ENCODE measurements at places on chromosomes 3 and 15. TPM values are rescaled to one million over a fixed set of nuclear protein-coding genes. Genes with fewer than 3 reads are reported as not detected.

The ROPN1 gene
- not detected for total RNA-seq

The SLC12A8 gene
- 1.7 TPM for total RNA-seq

The SAMD7 gene
- total RNA-seq: not detected

The SMCO1 gene
- not detected for total RNA-seq

The METTL6 gene
- total RNA-seq: 29.9 TPM

The IL5RA gene
- not detected for total RNA-seq

The DISP2 gene
- 0.58 TPM for total RNA-seq

The CCDC54 gene
- not detected for total RNA-seq

The CP gene
- 7.4 TPM for total RNA-seq

The SPINK8 gene
- not detected for total RNA-seq

The CCDC9B gene
- total RNA-seq: 18.3 TPM

The PXYLP1 gene
- 9.9 TPM for total RNA-seq

The CHRNA3 gene
- 0.35 TPM for total RNA-seq

The PIGBOS1 gene
- 29.1 TPM for total RNA-seq

The DIPK2A gene
- total RNA-seq: 4.9 TPM

The NUP210 gene
- 32.9 TPM for total RNA-seq

The KCNH8 gene
- not detected for total RNA-seq

The LINGO1 gene
- 9.3 TPM for total RNA-seq

The CAV3 gene
- 0.31 TPM for total RNA-seq

The DUOXA1 gene
- 0.10 TPM for total RNA-seq

The PLOD2 gene
- total RNA-seq: 111 TPM

The GHRL gene
- not detected for total RNA-seq

The SAMMSON gene
- total RNA-seq: not detected

The DCBLD2 gene
- 229 TPM for total RNA-seq

Data from A549 treated with GW870086 at 1 μM for 4 hours (cell line).